Activated CD4-positive, alpha-beta T cell treated with anti-CD3 and anti-CD28 coated beads for 4 hours (primary cell): ENCODE measurements at places on chromosomes 5 and 9.

DNA sequence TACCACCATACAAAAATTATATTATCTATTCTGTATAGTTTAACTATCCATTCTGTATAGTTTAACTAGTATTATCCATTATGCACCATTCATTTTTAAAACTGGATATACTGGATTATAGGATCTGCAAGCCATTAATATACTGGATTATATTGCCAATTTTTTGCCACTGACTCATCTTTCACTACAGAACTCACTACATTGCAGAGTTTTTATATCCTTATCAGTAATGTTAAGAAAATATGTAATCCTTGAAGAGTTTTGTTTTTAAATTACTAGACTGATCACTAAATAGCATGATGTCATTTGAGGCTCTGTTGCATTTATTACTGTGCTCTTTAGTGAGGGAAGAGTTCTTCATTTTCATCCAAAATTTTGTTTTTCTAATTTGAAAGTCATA is 109.8 kb upstream of the SNX2 start:
- no peak for DNase-seq

- DNase-seq: no peak
Measured at GRCh38 chr9:91835216-91835615, 114.8 kb downstream of the ROR2 start.

DNA sequence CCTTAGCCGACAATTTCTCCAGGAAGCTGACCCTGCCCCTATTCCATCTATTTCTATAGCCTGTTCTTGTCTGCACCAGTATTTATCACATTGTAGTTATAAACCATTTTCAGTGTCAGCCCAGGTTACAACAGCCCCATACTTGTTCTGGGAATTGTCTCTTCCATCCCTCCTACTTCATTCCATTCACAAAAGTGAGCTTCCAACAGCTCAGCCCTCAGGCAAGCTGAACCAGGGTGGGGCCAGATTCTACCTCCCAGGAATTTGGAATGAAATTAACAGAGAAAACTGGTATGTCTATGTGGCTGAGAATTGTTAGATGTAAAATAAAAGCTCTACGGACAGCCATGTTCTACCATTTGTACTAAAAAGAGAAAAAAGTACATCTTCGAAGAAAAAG is 36.1 kb downstream of the STRBP start:
- DNase-seq: no peak

- DNase-seq: no peak
Measured at GRCh38 chr9:35618325-35618727, at the start of gene CD72. Gene CD72 (minus strand): TSS chr9:35618413. CDS start chr9:35618303, 110 bp downstream.

DNA sequence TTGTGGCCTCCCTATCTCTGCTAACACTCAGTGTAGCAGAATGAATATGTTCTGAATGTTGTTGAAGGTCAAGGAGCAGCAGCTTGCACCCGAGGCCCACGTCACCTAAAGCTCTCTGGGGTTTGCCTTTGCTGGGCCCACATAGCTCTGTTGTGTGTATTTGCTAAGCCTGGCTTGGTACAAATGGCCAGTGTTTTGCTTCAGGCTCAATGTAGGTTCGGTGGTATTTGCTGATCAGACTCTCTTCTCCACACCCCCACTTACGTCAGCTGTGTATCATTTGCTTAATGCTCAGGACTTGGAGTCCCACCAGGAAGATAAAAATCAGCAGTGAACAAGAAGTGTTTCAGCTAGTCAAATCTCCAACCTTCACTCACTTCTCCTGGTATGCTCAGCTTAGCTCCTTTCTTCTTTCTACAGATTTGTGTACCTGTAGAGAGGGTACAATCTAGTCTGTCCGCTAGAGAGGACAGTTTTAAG is 4.8 kb upstream of the RFESD start:
- no peak for DNase-seq

DNA sequence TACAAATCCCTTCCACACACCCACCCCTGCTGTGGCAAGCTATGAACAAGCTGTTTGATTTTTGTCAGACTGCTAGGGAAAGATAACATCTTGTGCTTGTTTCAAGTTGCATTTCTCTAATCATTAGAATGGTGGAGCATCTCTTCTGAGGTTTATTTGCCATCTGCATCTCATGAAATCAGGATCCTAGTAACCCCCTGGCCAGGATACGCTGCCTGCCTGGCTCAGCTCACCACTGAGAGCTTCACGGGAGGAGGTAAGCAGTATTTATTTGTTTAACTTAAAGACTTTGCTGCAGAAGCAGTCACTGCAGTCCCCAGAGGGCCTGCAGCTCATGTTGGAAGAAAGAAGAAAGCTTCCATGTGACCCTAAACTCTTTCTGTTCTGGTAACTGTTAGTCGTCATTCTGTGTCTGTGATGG is 83.3 kb upstream of the CXCL14 start:
- DNase-seq: no peak

DNA sequence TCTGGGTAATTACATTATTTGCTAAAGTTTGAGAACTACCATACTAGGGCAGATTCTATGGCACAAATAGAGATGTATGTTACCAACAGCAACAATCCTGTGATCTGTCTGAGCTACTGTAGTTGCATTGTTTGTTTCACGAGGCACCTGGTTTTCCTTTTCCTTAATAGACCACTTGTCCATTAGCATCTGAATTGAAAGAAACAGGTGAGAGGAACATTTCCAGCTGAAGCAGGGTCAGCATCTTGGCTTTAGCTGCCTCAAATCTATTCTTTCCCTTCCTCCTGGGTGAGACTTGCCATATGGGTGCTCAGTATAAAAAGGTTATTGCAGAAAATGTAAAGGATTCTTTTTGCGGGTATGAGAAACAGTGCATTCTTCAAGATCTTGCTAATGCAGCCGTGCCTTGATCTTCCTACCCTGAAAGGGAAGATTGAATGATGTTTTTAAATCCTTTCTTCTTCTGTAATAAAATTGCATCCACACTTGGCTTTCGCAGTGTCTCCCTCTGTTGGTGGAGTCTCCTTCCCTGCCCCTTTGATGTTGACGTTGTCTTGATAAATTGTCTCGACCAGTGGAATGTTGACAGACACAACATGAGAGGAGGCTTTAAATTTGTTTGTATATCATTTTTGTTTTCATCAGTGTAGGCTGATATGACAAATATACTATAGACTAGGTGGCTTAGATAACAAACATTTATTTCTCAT is 118.0 kb upstream of the BRINP1 start:
- no peak for DNase-seq

DNA sequence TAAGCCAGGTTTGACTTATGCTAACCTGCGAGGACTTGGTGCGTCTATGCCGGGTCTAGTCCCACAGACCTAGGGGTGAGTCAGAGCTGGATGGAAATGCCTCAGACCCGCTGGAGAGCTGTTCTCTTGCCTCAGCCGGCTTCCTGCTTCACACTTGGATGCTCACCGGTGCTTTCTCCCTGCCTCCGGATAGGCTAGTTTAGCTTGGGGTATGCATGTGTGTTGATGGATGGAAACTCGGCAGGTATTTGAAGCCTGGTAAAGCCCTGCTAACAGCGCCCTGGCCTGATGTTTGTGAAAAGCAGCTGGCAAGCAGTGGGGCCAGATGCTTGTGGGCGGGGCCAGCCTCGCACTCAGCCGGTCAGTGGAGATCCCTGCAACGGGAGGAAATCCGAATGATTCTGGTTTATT is 29.3 kb downstream of the PRRC2B start:
- DNase-seq: no peak

DNA sequence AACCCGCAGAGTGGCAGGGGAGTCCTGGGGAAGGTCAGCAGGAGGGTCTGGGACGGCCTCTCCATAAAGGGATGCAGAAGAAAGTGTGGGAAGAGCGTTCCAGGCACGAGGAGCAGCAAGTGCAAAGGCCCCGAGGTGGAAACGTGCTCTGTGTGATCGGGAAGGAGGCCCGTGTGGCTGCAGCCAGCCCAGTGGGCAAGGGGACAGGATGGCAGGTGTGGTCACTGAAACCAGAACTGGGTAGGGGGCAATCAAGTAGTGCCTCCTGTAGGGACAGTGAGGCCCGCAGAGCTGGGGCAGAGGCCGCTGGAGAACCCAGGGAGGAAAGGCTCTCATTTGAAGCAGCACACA is 16.3 kb upstream of the LAMC3 start:
- DNase-seq: no peak

DNA sequence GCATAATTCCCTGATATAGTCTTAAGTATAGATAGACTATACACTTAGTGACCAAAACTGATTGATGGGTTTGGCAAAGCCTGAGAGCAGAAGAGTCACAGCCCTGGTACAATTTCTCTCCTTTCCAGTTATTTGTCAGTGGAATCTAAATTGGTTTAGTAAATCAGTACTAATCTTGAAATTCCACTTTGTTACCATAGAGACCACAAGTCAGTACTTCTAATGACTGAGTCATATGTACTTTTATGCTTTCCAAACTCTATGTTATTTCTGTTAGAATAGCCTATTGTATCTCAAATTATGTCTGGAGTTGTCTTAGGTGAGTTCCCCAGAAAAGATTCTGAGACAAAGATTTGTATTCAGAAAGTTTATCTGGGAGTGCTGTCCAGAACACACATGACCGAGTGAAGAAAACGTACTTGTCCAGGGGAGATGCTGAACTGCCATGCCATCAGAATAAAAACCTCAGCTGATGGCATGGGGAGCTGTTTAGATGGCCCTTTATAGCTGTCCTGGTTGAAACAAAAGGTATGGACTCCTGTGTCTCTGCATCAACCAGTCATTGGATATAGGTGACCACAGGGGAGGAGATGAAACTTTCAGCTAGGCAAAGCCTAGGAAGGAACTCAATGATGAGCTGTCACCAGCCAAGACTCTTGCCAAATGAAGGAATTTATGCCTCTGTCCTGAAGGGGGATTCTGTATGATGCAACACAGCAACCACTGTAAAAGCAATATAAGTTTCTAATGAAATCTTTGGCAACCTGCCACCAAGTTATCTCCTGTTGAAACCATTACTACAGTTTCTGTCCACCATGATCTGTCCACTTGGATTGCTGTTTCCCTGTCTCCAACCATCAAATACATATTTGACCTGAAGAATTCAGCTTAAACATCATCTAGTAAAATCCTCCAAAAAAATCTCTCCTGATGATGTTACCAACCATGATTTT is 18.0 kb upstream of the SMC2 start:
- DNase-seq: no peak

- no peak for DNase-seq
Measured at GRCh38 chr9:114472765-114473446, 32.4 kb downstream of the WHRN start.

GRCh38 chr5:134022333-134022732 is 17.6 kb upstream of the VDAC1 start:
- DNase-seq: no peak

- DNase-seq: no peak
Measured at GRCh38 chr5:148748702-148749392, 77.6 kb upstream of the ADRB2 start.

DNA sequence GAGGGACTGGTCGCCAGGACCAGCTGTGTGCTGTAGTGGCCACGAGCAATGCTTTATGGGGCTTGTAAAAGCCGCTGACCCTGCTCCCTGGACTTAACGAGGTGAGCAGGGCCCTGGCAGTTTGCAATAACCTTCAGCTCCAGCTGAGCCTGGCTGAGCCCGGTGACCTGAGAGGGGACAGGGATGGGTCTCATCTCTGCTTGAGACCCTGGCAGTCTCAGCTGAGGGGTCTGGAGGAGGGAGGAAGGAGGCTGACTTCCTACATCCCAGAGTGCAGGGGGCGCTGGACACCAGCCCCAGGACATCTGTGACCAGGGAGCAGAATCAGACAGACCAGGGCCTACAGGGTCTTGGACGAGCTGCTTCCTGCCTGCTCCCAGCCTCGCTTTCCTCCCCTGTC is 277.5 kb upstream of the MVB12B start:
- no peak for DNase-seq

DNA sequence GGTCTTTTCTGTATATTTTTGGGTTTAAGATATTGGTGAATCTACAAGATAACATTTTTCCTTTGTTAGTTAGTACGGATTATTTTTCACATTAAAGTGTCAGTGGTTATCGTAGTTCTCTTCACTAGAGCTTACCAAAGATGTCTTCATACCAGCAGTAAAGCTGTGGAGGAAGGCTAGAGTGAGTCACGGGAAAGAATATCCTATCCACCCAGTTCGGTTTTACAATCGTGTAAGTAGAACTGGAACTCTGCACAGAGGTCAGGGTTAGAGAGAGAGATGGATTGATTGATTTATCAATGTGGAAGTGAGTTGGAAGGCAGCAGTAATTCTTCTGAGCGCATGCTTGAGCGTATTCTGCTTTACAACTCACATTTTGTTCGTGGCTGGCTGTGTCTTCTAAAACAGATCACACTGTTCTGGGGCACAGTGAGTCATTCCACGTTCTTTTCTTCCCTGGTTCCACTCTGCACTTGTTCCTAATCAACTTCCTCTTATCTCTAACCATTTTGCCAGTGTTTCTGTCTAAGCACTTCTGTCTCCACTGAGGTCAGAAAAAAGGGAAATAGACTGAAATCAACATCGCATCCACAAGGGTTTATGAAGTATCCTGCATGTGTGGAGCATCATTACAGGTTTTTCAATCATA is 86.5 kb upstream of the ARRDC3 start:
- no peak for DNase-seq

- no peak for DNase-seq
Measured at GRCh38 chr9:105333076-105333475, 88.6 kb downstream of the SLC44A1 start.

DNA sequence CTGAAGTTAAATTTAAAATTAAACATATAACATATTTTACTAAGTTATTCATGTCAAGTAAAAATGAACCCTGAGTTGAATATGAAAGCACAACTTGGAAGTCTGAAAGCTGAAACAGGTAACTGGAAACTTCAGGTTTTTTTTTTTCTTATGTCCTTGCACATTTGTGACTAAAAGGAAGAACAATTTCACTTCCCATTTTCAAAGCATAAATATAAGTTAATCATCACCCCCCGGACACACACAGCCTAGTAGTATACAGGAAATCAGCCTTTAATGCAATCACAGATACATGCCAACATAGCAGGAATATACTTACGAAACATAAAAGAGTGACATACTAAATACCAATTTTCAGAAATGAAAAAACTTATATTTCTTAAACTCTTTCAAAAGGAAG is 225.9 kb downstream of the RFX3 start:
- DNase-seq: no peak

GRCh38 chr9:103068753-103069152 is 73.6 kb downstream of the CYLC2 start:
- no peak for DNase-seq

DNA sequence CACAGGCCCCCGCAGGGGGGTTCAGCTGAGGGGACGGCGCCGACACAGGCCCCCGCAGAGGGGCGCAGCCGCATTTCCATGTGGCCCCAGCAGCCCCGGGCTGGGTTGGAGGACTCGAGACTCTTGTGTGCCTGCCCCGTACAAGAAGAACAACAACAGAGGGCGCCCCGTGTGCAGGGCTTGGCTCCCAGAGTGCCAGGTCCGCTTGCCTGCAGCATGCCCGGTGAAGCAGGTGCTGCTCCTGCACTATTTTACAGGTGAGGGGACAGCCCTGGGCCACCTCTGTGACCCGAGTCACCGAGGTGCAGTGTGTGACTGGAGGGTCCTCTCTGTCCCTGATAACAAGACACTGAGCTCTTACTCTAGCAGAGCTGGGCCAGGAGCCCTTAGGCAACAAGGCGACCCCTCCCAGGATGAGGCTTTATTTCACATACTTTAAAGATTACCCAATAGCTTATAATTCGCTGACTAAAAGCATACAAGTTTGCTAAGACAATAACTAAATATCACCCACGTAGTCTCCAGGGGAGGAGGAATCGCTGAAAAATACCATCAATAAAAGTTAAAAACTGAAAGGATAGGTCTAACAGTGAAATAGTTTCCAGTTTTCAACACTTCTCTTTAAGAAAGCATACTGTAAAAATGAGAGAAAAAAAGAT is 41.7 kb upstream of the SLC9A3 start:
- no peak for DNase-seq

GRCh38 chr5:59390074-59390659 is 503.4 kb downstream of the PDE4D start:
- no peak for DNase-seq

- DNase-seq: no peak
Measured at GRCh38 chr5:76175821-76176403, 92.7 kb downstream of the SV2C start.
